MG63 (cell line): ENCODE measurements at places on chromosomes 13 and 19. TPM values are rescaled to one million over a fixed set of nuclear protein-coding genes. Genes with fewer than 3 reads are reported as not detected.
A peak's percentile ranks its signal among the peaks of the same experiment; 100 is the strongest.

DNA sequence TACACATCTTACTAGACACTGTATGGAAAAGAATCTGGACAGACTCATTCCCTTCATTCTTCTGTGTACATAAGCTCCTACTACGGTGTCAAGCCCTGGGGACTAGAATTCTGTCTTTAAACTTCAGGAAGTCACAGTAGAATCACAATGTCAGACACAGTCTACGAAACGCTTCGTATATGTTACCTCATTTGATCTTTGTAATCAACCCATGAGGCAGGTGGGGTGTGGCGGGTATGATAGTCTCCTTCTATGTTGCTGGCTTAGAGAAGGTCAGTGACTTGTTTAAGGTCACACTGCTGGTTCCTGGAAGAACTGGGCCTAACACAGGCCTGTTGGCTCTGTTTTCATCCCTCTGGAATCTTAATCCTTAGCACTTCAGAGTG, 32.2 kb upstream of the TPT1 start:
- no peak for DNase-seq

ERFL gene
- total RNA-seq, result not detected in 2 replicates

- no peak for DNase-seq
Measured at GRCh38 chr19:7859831-7860713, 14.1 kb downstream of the PRR36 start.

- DNase-seq, result no peak
Measured at GRCh38 chr13:66965181-66965580, 265.0 kb downstream of the PCDH9 start.

- DNase-seq, result no peak
Measured at GRCh38 chr19:6354098-6354674, 7.1 kb upstream of the CLPP start.

- peak; percentile 12 for DNase-seq
Measured at GRCh38 chr19:45294291-45295029, 28.2 kb downstream of the CKM start.

GRCh38 chr13:111298214-111298975, 22.0 kb upstream of the TEX29 start:
- DNase-seq, result no peak

ACP7 gene
- total RNA-seq, result not detected in 2 replicates

GRCh38 chr19:28288572-28289264, 924.2 kb downstream of the UQCRFS1 start:
- no peak for DNase-seq

DNAJC15 gene
- total RNA-seq, result 7.6 and 36.8 TPM in 2 replicates

RNF17 gene
- not detected in 2 replicates for total RNA-seq

GRCh38 chr13:48994706-48995105, 19.0 kb downstream of the FNDC3A start:
- DNase-seq, result no peak

- DNase-seq, result peak; percentile 50
Measured at GRCh38 chr13:113083402-113084061, 22.1 kb upstream of the F7 start.

DNA sequence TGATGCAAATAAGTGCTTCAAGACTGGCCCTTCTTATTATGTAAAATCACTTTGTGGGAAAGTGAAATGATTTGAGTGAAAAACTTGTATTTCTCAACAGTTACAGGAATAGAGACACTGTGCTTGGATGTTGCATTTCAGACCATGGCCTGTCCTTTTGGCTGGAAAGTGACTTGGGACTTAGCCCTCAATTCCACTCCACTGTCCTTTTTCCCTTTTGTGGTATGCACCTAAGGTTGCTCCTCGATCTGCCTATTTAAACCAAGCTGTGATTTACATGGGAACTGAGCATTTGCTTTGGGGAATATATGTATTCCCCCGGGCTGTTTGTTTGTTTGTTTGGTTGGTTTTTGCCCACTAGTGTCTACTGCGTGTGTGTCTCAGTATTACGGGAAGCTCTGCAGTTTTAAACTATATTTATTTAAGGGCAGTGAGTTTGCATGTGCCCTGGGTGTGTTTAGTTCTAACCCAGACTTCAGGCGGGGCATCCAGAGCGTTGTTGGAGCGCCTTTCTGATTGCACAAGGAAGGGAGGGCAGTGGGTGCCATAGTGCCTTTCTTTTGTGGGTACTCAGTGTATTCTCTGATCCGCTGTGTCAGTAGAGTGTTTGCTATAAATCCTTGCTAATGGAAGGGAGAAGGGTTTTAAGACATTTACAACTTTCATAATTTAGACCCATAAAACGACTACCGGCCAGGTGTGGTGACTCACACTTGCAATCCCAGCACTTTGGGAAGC, 18.2 kb upstream of the RNF113B start:
- DNase-seq, result no peak

- peak; percentile 85 for DNase-seq
Measured at GRCh38 chr19:42606660-42607351, 12.1 kb upstream of the CEACAM8 start.

DNA sequence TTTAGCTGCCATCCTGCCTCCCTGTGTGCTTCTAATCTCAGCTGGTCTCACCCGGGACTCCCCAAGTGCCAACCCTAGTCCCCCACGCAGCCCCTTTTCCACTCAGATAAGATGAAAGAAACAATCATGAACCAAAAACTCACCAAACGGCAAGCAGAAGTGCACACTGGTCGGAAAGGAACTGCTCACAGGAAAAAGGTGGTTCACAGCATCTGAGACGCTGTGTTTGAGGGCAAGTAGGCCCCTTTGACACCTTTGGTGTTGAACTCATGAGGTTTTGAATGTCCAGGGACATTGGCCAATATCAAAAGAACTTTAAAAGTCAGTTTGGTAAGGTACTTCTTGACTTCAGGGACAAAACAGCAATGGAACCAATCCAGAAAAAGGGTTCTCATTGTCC, 20.4 kb upstream of the ACOD1 start:
- DNase-seq, result no peak

- DNase-seq, result no peak
Measured at GRCh38 chr13:24276861-24277260, 32.5 kb upstream of the C1QTNF9 start.

DNA sequence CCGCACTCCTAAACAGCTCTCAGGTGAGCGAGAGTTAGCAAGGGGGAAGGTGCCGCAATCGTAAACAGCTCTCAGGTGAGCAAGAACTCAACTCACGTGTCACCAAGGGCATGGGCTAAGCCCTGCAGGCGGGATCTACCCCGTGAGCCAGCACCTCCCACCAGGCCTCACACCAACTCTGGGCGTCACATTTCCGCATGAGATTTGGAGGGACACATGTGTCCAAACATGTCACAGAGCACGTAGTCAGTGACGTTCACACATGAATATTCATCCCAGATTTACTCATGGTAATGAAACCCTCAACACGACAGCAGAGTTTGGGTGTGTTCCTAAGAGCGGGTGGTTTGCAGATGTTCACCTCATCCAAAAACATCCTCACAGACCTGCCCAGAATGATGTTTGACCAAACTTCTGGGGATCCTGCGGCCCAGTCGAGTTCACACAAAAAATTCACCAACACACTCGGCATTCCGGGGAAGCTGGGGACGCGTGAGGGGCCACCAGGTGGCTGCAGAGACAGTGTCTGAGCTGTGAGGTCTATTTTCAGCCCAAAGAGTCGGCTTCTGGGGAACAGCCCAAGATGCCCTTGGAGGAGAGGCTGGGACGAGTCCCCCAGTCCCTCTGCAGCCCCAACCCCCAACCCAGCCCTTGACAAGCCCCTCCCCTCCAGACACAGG, 19.6 kb downstream of the C2CD4C start:
- DNase-seq, result no peak

IGFL1 gene
- not detected in 2 replicates for total RNA-seq

- DNase-seq, result no peak
Measured at GRCh38 chr13:44806826-44807225, 182.4 kb downstream of the NUFIP1 start.

- no peak for DNase-seq
Measured at GRCh38 chr19:58296104-58296503, 9.1 kb upstream of the ERVK3-1 start.

GRCh38 chr13:53513226-53513625, 484.6 kb downstream of the OLFM4 start:
- DNase-seq, result no peak

DNA sequence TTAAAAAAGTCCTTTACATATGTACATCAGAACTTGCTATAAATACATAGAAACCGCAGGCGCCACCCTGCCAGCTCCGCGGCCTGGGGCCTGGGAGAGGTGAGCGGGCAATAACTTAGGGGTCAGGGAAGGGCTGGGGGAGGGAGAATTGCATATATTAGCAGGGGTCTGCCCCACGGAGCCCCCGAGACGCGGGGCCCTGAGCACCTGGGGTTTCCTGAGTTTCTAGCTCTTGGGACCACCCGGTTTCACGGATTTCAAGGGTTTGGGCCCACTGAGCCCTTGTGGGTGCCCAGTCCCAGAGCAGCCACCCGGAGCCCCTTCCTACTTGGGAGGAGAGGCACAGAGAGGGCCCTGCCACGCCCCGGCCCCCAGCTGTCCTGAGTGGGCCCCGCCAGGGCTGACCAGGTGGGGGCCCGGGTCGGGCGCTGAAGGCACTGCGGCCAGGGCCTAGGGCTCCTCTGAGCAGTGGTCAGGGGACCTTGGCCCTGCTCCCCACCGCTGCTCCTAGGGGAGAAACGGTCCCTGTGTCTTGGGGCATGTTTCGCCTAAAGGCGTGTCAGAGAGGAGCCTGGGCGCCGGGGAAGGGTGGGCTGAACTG, 4.0 kb downstream of the GPX4 start:
- no peak for DNase-seq

GRCh38 chr19:42368360-42368759, 21.7 kb downstream of the CNFN start:
- no peak for DNase-seq

ZNF543 gene
- 7.6 and 10.0 TPM in 2 replicates for total RNA-seq

- DNase-seq, result no peak
Measured at GRCh38 chr13:69948016-69948415, 159.6 kb upstream of the ATXN8OS start.

DNA sequence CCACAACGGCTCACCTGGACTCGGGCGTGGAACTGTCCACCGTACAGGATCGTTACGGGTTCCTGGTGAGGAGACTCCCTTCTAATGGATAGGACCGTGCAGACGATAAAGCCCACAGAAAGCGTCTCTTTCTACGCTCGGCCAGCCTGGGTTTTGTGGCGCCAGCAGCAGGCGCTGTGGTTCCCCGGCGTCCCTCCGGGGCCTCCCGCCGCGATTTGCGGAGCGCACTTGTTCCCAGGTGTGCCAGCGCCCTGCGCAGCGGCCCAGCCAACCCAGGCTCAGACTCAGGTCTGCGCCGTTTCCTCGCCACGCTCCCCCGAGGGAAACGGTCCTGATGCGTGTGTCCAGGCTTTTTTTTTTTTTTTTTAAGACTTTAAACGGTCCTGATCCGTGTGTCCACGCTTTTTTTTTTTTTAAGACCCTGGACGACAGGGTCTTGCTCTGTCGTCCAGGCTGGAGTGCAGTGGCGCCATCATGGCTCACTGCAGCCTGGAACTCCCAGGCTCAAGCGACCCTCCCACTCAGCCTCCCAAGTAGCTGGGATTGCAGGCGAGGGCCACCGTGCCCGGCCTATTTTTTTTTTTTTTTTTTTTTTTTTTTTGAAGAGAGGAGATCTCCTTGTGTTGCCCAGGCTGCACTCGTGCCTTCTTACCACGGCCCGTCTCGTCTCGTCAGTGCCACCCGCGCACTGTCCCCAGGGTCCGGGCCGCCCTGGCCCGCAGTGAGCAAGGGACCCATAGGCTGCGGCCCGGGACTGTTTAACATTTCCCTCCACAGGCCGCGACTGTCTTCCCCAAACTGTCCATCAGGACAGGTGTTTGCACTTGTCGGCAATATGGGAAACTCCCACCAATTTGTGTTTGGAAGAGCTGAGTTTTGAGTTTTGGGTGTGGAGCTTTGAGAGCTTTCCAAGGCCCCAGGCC, 23.8 kb downstream of the GJA3 start:
- no peak for DNase-seq

DNA sequence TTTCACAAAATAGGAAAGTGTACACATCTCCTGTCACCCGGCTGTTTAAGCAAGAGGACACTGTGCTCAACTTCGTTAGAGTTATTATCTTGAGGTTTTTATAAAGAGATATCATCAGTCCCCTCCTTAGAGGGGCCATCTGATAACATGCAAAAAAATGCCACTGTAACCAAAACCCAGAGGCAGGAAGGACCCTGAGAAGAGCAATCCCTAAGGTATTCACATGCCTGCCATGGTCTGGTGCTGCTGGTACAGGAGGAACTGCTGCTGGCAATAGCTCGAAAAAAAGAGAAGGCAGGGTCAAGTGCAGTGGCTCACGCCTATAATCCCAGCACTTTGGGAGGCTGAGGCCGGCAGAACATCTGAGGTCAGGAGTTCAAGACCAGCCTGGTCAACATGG, 12.8 kb upstream of the CEACAM3 start:
- DNase-seq, result no peak

DNA sequence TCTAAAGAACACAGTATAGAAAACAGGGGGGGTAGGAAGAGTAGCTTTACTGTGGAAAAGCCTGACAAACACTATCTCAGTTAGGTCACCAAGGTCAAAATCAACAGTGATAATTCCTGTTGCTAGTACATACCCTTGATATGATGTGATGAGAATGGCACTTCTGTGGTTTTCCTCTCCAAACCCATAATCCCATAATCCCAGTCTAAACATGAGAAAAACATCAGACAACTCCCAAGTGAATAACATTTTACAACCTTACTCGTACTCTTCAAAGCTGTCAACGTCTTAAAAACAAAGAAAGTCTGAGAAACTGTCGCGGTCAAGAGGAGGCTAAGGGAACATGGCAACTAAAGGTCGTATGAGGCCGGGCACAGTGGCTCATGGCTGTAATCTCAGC, 137.6 kb downstream of the FOXO1 start:
- DNase-seq, result no peak
